SK-N-DZ (cell line): ENCODE measurements at places on chromosomes 3 and 15.

DNA sequence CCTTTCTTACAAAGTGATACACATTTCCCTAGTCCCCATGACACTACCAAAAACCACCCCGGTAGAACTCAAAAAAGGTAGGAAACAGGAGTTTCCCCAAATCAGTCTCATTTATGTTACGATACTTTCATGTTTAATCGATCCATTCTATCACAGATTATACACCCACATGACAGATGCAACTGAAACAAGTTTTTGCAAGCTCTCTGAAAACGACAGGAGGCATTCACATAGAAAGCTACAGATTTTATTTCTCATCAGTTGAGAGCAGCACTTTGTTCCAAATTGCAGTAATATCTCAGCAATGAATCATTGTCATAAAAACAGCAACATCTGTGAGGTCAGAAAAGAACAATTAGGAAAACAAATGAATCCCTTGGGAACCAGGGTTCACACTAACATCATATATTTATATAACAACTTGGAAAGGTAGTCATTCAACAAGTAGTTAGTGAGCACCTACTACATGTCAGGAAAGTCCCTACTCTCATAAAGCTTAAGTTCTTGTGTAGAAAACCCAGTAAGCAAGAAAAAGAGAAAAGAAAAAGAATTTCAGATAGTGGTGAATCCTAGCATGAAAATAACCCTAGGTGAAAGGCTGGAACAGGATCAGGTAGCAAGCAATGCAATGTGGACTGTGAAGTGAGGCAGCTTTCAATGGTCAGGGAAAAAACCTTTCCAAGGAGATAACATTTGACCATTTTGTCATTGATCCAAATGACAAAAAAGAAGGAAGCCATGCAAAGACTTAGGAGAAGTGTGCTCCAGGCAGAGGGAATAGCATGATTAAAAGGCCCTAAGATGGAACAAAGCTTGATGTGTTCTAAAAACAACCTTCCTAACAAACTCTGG is 8.3 kb downstream of the PLD1 start:
- no peak for DNase-seq

DNA sequence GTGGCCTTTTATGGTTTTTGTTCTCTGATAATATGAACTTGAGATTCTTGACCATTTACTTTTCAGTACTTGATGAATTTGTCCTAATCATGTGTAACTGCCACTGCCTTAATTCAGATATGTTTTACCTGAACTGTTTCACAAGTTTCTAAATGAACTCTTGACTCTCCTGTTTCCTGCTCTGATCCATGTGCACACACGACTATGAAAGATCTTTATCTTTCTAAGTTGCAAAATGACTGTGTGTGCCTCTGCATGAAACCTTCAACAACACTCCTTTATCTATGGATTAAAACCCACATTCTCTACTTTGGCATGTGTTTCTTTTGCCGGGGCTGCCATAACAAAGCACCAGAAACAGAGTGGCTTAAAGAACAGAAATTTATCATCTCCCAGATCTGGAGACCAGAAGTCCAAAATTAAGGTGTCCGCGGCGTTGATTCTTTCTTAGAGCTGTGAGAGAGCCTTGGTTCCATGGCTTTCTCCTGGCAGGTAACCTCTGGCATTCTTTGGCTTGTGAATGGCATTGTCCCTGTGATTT is 275.0 kb downstream of the ADAMTSL3 start:
- DNase-seq, result no peak

DNA sequence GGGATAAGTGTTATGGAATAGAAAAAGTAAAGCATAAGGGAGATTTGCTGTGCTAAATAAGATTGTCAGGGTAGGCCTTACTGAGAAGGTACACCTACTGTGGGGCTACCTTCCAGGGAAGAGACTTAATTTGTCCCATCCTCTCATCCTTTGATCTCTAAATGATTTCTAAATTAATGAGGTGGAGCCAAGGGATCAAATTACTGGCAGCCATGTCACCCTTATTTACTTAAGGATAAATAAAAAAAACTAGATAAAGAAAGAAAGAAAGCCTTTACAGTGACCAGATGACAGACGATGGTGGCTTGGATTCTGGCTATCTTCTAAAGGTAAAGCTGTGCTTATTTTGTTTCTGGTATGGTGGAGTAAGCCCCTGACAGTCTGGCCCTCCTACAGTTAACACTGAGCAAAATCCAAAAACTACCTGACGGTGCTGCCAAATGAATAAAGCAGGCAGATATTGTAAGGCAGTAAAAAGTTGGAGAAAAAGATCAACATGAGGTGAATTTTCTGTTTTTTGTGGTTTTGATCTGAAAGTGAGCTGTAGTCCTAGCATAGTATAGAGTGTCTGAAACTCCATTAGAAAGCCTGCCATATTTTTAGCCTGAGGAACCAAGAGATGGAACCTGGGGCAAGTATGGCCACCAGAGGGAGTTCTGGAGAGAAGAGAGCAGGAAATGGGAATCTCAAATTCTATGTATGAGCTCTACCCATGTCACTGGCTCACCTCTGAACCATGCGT is 285.1 kb upstream of the MANF start:
- DNase-seq, result peak; percentile 51

DNA sequence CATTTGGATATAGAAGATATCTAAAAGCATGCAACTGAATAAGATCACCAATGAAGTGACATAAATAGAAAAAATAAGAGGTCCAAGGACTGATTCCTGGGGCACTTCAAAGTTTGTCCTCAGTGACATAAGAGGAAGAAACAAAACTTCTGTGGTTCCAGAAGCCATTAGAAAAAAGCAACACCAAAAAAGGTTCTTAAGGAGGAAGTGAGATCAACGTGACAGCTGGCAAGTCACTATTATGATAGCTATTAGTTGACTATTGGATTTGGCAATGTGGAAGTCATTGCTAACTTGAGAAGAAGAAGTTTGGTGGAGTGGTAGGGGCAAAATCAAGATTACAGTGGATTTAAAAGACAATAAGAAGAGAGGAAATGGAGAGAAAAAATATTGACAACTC is 1098.3 kb downstream of the NAALADL2 start:
- no peak for DNase-seq

- DNase-seq, result no peak
Observed at GRCh38 chr3:50591196-50591741, 20.3 kb downstream of the CISH start.

- DNase-seq, result no peak
Observed at GRCh38 chr15:40058476-40059140, 19.6 kb upstream of the SRP14 start.

- DNase-seq, result no peak
Observed at GRCh38 chr3:126373682-126374601, 16.7 kb upstream of the KLF15 start.
